Cardiac muscle cell (in vitro differentiated cells and primary cell): ENCODE measurements at places on chromosomes 11 and 22.
A peak's percentile ranks its signal among the peaks of the same experiment; 100 is the strongest.

GRCh38 chr11:122398851-122399250 lies 256.7 kb upstream of the UBASH3B start:
- DNase-seq: no peak
- no peaks in the 10 kb centered on the region for H3K36me3 ChIP-seq
- no peak overlapping the region for H3K4me3 ChIP-seq

GRCh38 chr22:48939441-48940265 lies 888.0 kb downstream of the BRD1 start:
- no peak overlapping the region for H3K27ac ChIP-seq
- no peaks in the 10 kb centered on the region for H3K27me3 ChIP-seq
- no peak for DNase-seq
- no peaks in the 10 kb centered on the region for H3K36me3 ChIP-seq

- DNase-seq: peak; percentile 50
- no peak overlapping the region for H3K27ac ChIP-seq
- H3K4me3 ChIP-seq: peak overlapping the region; percentile 18
Observed at GRCh38 chr11:57458410-57459163, 1.7 kb upstream of the RTN4RL2 start.

DNA sequence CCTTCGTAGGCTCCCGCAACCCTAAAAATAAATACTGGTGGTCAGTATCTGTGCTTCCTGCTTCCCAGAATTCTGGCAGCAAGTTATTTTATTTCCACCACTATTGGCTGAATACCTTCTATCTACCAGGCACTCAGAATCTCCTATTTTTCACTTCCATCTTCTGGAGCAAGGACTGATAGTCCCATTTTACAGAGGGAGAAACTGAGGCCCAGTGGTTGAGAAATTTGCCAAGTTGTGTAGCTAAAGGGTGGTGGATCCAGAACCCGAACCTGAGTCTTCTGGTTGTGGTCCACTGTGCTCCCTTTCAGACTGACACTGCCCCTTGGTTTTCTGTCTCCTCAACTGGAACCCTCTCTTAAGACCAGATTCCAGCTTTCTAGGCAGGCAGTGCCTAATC lies 31.6 kb downstream of the NECTIN1 start:
- peaks cover 9% of the 10 kb centered on the region for H3K4me1 ChIP-seq
- H3K4me3 ChIP-seq: no peak overlapping the region

GRCh38 chr22:21971858-21972275 lies 10.7 kb downstream of the TOP3B start:
- no peaks in the 10 kb centered on the region for H3K4me1 ChIP-seq
- H3K27me3 ChIP-seq: no peaks in the 10 kb centered on the region
- no peak overlapping the region for H3K4me3 ChIP-seq
- H3K27ac ChIP-seq: no peak overlapping the region
- peaks cover 37% of the 10 kb centered on the region for H3K36me3 ChIP-seq

DNA sequence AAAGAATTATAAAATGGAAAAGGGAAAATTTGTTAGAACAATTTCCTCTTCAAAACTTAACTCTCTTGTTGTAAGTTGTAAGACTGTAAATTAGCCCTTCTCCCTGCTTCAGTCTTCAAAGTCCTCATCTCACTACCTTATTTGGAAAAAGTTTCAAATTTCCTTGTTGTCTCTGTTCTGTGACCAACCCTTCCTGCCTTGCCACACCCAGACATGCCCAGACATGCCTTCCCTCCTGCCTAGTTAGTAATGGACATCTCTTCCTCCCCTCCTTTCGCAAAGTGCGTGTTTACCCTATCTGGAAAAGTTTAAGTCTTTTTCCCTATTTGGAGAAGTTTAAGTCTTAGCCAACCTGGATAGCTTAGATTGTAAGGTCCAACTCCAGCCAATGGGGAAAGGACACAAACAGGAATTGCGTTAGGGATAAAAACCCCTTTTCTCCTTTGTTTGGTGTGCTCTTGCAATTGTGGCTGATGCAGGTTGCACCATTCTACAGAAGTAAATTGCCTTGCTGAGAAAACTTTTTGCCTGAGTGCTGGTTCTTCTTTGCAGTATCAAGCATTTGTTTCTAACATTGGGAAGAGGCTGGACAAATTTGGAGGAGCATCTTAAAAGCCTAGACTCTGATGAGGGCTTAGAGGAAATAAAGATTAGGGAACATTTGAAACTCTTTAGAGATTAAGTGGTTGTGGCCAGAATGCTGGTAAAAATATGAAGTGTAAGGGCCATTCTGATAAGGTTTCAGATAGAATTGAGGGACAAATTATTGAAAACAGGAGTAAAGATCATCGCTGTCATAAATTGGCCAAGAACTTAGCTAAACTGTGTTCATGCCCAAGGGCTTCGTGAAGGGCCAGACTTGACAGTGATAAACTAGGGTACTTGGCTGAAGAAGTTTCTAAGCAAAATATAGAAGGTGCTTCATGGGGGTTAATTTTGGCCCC lies 15.4 kb downstream of the OR52K2 start:
- no peak overlapping the region for H3K27ac ChIP-seq
- H3K27me3 ChIP-seq: no peaks in the 10 kb centered on the region
- no peak for DNase-seq
- H3K4me1 ChIP-seq: no peaks in the 10 kb centered on the region
- no peak overlapping the region for H3K4me3 ChIP-seq

GRCh38 chr11:93330446-93330984 lies at the start of gene DEUP1:
TSS of gene DEUP1 (plus strand) at chr11:93330742. CDS start at chr11:93332260, 1,518 bp downstream.
- H3K4me1 ChIP-seq: no peaks in the 10 kb centered on the region
- H3K36me3 ChIP-seq: no peaks in the 10 kb centered on the region
- no peaks in the 10 kb centered on the region for H3K27me3 ChIP-seq
- peak within 1 kb of the TSS; percentile 31 for H3K4me3 ChIP-seq
- H3K27ac ChIP-seq: no peak within 1 kb of the TSS
- DNase-seq: peak; percentile 22

GRCh38 chr11:3866206-3866605 lies 10.7 kb downstream of the STIM1 start:
- H3K36me3 ChIP-seq: no peaks in the 10 kb centered on the region
- peaks cover 41% of the 10 kb centered on the region for H3K27me3 ChIP-seq
- peaks cover 23% of the 10 kb centered on the region for H3K4me1 ChIP-seq

GRCh38 chr22:49541693-49542230 lies 285.9 kb downstream of the BRD1 start:
- H3K4me1 ChIP-seq: no peaks in the 10 kb centered on the region
- no peaks in the 10 kb centered on the region for H3K36me3 ChIP-seq
- no peak overlapping the region for H3K4me3 ChIP-seq
- H3K27me3 ChIP-seq: no peaks in the 10 kb centered on the region

DNA sequence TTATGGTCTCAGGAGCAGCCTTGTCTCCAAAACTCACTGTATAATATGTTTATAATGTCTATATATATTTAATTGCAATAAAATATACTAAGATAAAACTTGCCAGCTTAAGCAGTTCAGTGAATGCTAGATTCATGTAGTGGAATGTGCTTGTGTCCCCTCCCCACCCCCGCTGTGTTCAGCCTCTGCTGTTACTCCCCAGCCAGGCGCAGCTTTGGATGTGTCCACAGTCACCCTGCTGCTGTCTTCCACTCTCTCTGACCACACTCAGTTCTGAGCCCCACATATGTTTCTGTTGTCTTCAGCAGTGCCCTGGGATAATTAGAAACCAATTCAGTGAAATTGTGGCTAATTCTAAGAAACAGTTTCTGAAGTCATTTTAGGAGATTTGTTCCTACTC lies 52.2 kb downstream of the PPFIA1 start:
- H3K27me3 ChIP-seq: no peaks in the 10 kb centered on the region
- H3K4me3 ChIP-seq: no peak overlapping the region
- peak; percentile 19 for DNase-seq
- peak overlapping the region; percentile 41 for H3K27ac ChIP-seq

- no peaks in the 10 kb centered on the region for H3K4me1 ChIP-seq
- H3K27ac ChIP-seq: no peak overlapping the region
- no peak overlapping the region for H3K4me3 ChIP-seq
- no peak for DNase-seq
- H3K27me3 ChIP-seq: peaks cover 6% of the 10 kb centered on the region
- H3K36me3 ChIP-seq: no peaks in the 10 kb centered on the region
Observed at GRCh38 chr11:117901601-117902000, 25.1 kb upstream of the FXYD6 start.

DNA sequence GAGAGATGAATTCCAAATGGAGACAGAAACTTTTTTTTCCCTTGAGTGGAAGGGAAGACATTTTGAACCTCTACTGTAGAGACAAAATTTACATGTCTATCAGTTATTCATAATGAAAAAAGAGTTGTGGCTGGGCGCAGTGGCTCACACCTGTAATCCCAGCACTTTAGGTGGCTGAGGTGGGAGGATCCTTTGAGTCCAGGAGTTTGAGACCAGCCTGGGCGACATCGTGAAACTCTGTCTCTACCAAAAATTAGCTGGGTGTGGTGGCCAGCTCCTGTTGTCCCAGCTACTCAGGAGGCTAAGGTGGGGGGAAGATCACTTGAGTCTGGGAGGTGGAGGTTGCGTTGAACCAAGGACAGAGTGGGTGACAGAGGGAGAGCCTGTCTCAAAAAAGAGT lies 4.1 kb downstream of the EED start:
- DNase-seq: no peak
- H3K4me1 ChIP-seq: peaks cover 39% of the 10 kb centered on the region
- H3K36me3 ChIP-seq: peaks cover 3% of the 10 kb centered on the region
- H3K4me3 ChIP-seq: no peak overlapping the region

- no peak for DNase-seq
- H3K27me3 ChIP-seq: no peaks in the 10 kb centered on the region
Observed at GRCh38 chr11:45935349-45936064, 13.1 kb downstream of the LARGE2 start.
